ENCODE measurements at places on chromosomes 2 and 18. TPM values are rescaled to one million over a fixed set of nuclear protein-coding genes. Genes with fewer than 3 reads are reported as not detected.

- H3K4me1 ChIP-seq = peaks cover 5% of the 10 kb centered on the region
- DNase-seq = peak; percentile 83
- no peak overlapping the region for H3K4me3 ChIP-seq
- no peaks in the 10 kb centered on the region for H3K36me3 ChIP-seq
- peaks cover 50% of the 10 kb centered on the region for H3K27me3 ChIP-seq
Observed at GRCh38 chr2:233053928-233054784, 6.0 kb upstream of the INPP5D start.

DNA sequence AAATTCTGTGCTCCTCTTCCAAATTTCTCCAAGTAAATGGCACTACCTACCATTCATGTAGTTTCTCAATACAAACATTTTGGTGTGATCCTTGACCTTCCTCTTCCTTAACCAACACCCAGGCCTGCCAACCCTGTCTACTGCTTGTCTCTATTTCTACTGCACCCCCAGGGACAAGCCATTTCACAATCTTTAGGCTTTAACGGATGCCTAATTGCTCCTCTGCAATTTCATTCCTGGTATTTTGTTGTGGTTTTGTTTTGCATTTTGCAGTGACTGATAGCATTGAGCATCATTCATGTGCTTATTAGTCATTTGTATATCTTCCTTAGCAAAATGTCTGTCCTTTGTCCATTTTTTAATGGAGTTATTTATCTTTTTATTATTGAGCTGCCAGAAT, 10.0 kb downstream of the FAP start:
- DNase-seq = no peak
- no peaks in the 10 kb centered on the region for H3K36me3 ChIP-seq
- no peak overlapping the region for H3K4me3 ChIP-seq
- H3K4me1 ChIP-seq = no peaks in the 10 kb centered on the region

- no peak overlapping the region for H3K27ac ChIP-seq
- H3K4me3 ChIP-seq = no peak overlapping the region
- no peak for DNase-seq
- no peaks in the 10 kb centered on the region for H3K4me1 ChIP-seq
- H3K36me3 ChIP-seq = no peaks in the 10 kb centered on the region
Observed at GRCh38 chr18:42730272-42730671, 385.2 kb downstream of the RIT2 start.

DNA sequence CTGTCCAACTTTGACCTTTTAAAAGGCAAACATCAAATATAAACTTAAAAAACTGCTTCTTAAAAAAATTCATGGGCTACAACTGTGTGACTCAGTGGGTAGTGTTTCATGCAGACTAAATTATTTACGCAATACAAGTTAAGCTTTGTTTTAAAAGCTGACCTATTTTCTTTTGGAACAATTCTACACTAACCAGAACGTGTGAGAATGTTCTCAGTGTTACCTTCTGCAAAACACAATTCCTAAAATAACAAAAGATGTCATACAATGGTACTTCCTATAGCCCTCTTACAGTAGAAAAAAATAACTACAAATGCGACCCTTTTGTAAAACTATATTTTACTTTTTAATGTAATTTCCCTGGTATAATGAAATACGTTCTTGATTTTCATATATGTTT, 793.8 kb upstream of the FSHR start:
- no peaks in the 10 kb centered on the region for H3K27me3 ChIP-seq
- no peak for DNase-seq
- no peaks in the 10 kb centered on the region for H3K4me1 ChIP-seq
- H3K36me3 ChIP-seq = no peaks in the 10 kb centered on the region

DNA sequence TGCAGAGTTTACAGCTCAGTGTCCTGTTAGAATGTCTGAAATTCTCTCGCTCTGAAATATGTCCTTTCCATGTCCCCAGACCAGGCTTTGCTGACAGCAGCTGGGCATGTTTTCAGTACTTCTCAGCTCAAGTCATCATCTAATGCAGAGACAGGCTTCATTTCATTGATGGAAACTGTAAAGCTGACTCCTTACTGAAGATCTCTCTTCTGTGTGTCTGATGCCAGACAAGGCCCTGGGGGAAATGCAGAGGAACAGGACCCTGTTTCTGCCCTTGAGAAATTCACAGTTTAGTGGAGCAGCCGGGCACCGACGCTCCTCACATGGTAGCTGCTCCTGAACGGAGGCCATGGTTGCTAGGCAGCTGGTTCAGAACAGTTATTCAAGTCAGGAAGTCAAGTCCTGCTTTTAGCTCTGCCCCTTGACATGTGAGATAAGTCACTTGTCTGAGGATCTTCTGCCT, 24.6 kb upstream of the FZD7 start:
- H3K27me3 ChIP-seq = peaks cover 31% of the 10 kb centered on the region
- no peak overlapping the region for H3K27ac ChIP-seq
- no peaks in the 10 kb centered on the region for H3K4me1 ChIP-seq
- no peak for DNase-seq
- H3K4me3 ChIP-seq = no peak overlapping the region

The TGFA gene
- 104 TPM for total RNA-seq

DNA sequence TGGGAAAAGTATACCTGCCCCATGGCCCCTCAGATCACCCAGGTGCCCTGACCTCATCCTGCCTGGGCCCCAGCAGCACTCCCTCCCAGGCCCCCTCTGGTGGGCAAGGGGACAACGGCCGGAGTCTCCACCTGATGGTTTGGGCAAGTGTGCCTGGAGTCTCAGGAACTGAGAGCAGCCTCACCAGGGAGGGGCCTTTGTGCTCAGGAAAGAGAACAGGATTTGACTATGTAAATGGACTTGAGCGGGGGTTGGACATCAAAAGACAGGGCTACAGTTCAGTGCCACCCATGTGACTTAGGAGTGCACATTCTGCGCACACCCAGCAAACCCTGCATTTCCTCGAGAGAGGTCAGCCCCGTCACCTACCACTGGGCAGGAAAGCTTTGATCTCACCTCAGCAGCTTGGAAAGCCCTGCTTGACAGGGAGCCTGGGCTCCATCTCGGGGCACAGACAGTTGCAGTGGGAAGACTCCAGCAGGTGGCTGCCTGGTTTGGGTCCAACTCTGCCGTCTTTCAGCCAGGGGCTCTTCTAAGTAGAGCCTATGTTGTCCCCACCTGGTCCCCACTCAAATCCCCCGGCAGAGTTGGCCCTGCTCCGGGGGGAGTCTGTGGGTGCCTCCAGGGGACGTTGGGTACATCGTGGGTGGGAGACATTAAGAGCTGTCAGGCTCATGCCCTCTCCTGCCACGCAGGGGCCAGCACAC, 3.3 kb downstream of the INPP5D start:
- no peaks in the 10 kb centered on the region for H3K4me1 ChIP-seq
- no peak overlapping the region for H3K4me3 ChIP-seq
- no peak for DNase-seq
- H3K27ac ChIP-seq = no peak overlapping the region
- no peaks in the 10 kb centered on the region for H3K36me3 ChIP-seq
- H3K27me3 ChIP-seq = peaks cover 6% of the 10 kb centered on the region

- peak; percentile 36 for DNase-seq
- H3K4me3 ChIP-seq = peak overlapping the region; percentile 78
- peaks cover 58% of the 10 kb centered on the region for H3K4me1 ChIP-seq
- no peaks in the 10 kb centered on the region for H3K27me3 ChIP-seq
Observed at GRCh38 chr2:101149241-101150192, 1.7 kb downstream of the TBC1D8 start.

The CYBRD1 gene
- total RNA-seq = 2.3 TPM

The ASXL3 gene
- total RNA-seq = 0.07 TPM

- no peak for DNase-seq
- H3K27ac ChIP-seq = no peak overlapping the region
- H3K27me3 ChIP-seq = no peaks in the 10 kb centered on the region
- H3K4me1 ChIP-seq = no peaks in the 10 kb centered on the region
- no peak overlapping the region for H3K4me3 ChIP-seq
- H3K36me3 ChIP-seq = no peaks in the 10 kb centered on the region
Observed at GRCh38 chr2:144063602-144064001, 456.3 kb downstream of the ZEB2 start.

DNA sequence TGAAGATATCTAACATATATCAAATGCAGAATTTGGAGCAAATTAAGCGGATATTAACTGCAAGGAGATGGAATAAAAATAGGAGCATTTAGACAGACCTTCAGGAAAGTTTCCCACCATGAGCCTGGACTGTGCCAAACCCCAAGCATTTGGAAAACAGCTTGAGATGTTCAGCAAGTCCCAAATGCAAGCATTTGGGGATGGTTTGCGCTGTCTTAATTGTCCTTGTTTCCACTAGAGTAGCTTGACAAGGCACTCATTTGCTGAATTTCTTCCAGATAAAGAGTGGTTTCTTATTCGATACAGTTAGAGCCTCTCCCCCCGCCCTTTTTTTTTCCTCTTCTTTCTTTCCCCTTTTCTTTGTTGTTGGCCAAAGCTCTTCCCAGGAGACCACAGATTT, 77.1 kb upstream of the CDC42EP3 start:
- H3K27me3 ChIP-seq = no peaks in the 10 kb centered on the region
- no peak overlapping the region for H3K4me3 ChIP-seq
- DNase-seq = no peak
- no peaks in the 10 kb centered on the region for H3K36me3 ChIP-seq

The BBS5 gene
- total RNA-seq = 3.9 TPM

GRCh38 chr2:9762941-9763340, 80.3 kb upstream of the TAF1B start:
- no peak for DNase-seq
- no peaks in the 10 kb centered on the region for H3K36me3 ChIP-seq
- H3K27me3 ChIP-seq = peaks cover 15% of the 10 kb centered on the region

DNA sequence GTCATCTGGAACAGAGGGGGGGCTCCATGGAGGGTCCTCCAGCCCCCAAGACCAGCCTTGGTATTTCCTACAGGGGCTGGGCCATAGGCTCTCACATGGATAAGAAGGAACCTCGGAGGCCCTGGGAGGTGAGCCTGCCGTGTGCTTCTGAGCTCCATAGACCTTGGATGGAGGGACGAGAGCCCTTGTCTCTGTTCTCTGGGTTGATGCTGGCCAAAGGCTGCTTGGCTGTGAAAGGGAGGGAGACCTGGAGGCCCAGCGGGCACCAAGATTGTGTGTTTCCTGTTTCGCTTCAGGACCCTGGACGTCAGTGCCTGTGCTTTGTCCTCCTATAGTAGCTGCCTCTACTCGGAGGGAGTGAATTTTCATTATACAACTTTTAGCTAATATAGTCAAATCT, 20.8 kb downstream of the CABLES1 start:
- H3K36me3 ChIP-seq = no peaks in the 10 kb centered on the region
- H3K27me3 ChIP-seq = no peaks in the 10 kb centered on the region
- H3K4me1 ChIP-seq = peaks cover 26% of the 10 kb centered on the region
- H3K4me3 ChIP-seq = no peak overlapping the region

The KCNIP3 gene
- 1.1 TPM for total RNA-seq

DNA sequence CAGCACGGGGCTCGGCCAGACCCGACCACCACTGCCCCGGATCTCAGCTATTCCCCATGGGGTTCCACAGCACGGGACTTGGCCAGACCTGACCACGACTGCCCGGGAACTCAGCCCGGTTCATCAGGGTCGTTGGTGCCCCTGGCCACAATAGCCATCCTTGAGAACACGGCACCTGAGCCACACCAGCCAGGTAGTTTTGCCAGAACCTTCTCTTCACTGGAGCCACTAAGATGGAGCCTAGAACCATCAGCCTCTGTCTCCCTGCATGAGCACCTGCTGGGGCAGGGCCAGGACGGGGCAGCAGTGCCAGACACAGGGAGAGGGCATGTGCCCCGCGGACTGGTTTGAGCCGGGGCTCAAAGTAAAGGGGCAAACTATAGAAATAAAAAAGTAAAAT, 11.4 kb upstream of the KCNG2 start:
- DNase-seq = no peak
- H3K36me3 ChIP-seq = no peaks in the 10 kb centered on the region
- H3K27ac ChIP-seq = no peak overlapping the region

GRCh38 chr2:170432823-170433222, 254.9 kb downstream of the MYO3B start:
- peaks cover 8% of the 10 kb centered on the region for H3K4me1 ChIP-seq
- no peak for DNase-seq
- H3K4me3 ChIP-seq = no peak overlapping the region
- H3K27ac ChIP-seq = no peak overlapping the region
- no peaks in the 10 kb centered on the region for H3K36me3 ChIP-seq

- no peak for DNase-seq
- H3K4me1 ChIP-seq = no peaks in the 10 kb centered on the region
Observed at GRCh38 chr2:145230546-145230945, 710.6 kb upstream of the ZEB2 start.

DNA sequence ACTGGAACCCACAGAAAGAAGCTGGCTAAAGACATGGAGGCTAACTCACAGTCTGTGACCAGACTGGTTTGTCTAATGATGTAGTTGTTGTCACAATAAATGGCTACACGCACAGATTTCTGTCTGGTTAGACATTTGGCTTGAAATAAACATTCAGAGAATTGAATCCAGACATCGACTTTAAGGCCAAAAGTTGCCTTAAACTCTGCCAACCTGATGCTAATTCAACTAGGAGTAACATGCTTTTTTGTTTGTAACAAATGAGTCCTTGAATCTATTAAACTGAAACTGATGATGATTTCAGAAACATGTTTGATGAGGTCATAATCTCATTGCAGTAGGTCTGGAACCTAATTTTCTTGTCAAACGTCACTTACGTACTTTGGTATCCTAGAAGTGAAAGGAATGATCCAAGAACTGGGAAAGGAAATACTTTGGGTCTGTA, 123.8 kb downstream of the ERBB4 start:
- H3K4me3 ChIP-seq = no peak overlapping the region
- DNase-seq = no peak
- no peaks in the 10 kb centered on the region for H3K36me3 ChIP-seq
- H3K4me1 ChIP-seq = no peaks in the 10 kb centered on the region
- no peaks in the 10 kb centered on the region for H3K27me3 ChIP-seq
- H3K27ac ChIP-seq = no peak overlapping the region

- no peaks in the 10 kb centered on the region for H3K27me3 ChIP-seq
- DNase-seq = peak; percentile 49
- no peaks in the 10 kb centered on the region for H3K4me1 ChIP-seq
- peak overlapping the region; percentile 94 for H3K4me3 ChIP-seq
- peaks cover 21% of the 10 kb centered on the region for H3K36me3 ChIP-seq
- peak overlapping the region; percentile 93 for H3K27ac ChIP-seq
Observed at GRCh38 chr2:175167076-175167791, 769 bp downstream of the ATF2 start.

DNA sequence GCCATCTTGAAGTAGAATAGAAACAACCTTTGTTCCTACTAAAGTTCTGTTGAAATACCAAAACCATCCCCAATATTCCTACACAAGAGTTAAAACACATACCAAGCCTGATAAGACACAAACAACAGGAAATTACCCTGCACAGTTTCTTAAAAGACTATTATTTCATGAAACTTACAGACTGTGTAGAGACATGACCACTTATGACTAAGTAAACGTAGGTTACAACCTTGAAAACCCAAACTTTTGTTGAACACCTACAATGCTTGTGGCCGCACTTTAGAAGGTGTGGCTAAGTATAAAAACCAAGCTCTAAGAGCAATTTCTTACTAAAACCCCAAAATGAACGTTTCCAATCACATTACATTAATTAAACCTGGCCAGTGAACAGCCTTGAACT, 2.0 kb downstream of the SMAD2 start:
- H3K27me3 ChIP-seq = no peaks in the 10 kb centered on the region
- peaks cover 45% of the 10 kb centered on the region for H3K36me3 ChIP-seq
- DNase-seq = no peak
- peak overlapping the region; percentile 87 for H3K27ac ChIP-seq
- peak overlapping the region; percentile 74 for H3K4me3 ChIP-seq

- DNase-seq = no peak
- no peak overlapping the region for H3K4me3 ChIP-seq
- no peak overlapping the region for H3K27ac ChIP-seq
- H3K27me3 ChIP-seq = peaks cover 62% of the 10 kb centered on the region
- no peaks in the 10 kb centered on the region for H3K4me1 ChIP-seq
- H3K36me3 ChIP-seq = no peaks in the 10 kb centered on the region
Observed at GRCh38 chr2:216583147-216583546, 50.1 kb upstream of the IGFBP2 start.

GRCh38 chr18:55284614-55285013, 303.4 kb downstream of the TCF4 start:
- no peak for DNase-seq
- no peaks in the 10 kb centered on the region for H3K4me1 ChIP-seq
- H3K4me3 ChIP-seq = no peak overlapping the region
- no peak overlapping the region for H3K27ac ChIP-seq

The FBXO36 gene
- 0.42 TPM for total RNA-seq
